ENCODE measurements at places on chromosomes 3 and 15. TPM values are rescaled to one million over a fixed set of nuclear protein-coding genes. Genes with fewer than 3 reads are reported as not detected.
A peak's percentile ranks its signal among the peaks of the same experiment; 100 is the strongest.

GRCh38 chr3:188520466-188520865 lies 366.5 kb downstream of the LPP start:
- H3K4me3 ChIP-seq: no peak overlapping the region
- peaks cover 7% of the 10 kb centered on the region for H3K4me1 ChIP-seq
- no peak for DNase-seq
- H3K27me3 ChIP-seq: no peaks in the 10 kb centered on the region

DNA sequence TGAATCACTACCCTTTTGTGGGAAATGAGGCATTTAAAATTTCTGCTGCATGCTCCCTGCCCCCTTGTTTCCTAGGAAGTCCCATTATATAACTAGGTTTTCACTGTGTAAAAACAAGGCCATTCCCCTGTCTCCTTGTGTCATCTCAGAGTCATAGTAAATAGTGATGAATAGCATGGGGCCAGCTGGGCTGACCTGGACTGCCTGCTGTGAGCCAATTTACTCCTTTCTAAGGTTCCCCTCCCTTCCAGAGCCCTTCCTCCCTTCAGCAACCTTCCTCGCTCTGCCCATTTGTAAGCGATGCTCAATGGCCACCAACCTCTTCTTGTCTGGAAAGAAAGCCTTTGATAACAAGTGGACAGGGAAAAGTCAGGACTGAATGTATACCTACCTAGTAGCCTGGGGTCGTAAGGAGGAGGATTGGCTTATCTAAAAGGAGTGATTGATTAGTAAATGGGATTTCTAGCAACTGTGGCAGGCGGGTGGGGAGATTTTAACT lies 11.7 kb downstream of the ITGA11 start:
- peaks cover 52% of the 10 kb centered on the region for H3K36me3 ChIP-seq
- H3K27me3 ChIP-seq: no peaks in the 10 kb centered on the region
- H3K4me1 ChIP-seq: peaks cover 64% of the 10 kb centered on the region
- peak overlapping the region; percentile 54 for H3K27ac ChIP-seq
- peak; percentile 73 for DNase-seq

GRCh38 chr3:180755556-180755955 lies 76.3 kb upstream of the CCDC39 start:
- no peak for DNase-seq
- no peaks in the 10 kb centered on the region for H3K4me1 ChIP-seq
- no peaks in the 10 kb centered on the region for H3K36me3 ChIP-seq
- H3K27ac ChIP-seq: no peak overlapping the region
- H3K4me3 ChIP-seq: no peak overlapping the region
- no peaks in the 10 kb centered on the region for H3K27me3 ChIP-seq

- no peak overlapping the region for H3K4me3 ChIP-seq
- H3K4me1 ChIP-seq: no peaks in the 10 kb centered on the region
- no peak for DNase-seq
- no peaks in the 10 kb centered on the region for H3K36me3 ChIP-seq
- no peak overlapping the region for H3K27ac ChIP-seq
These were observed 1331.8 kb upstream of the GBE1 start for GRCh38 chr3:83093222-83093572.

- no peaks in the 10 kb centered on the region for H3K4me1 ChIP-seq
- no peaks in the 10 kb centered on the region for H3K27me3 ChIP-seq
- H3K27ac ChIP-seq: no peak overlapping the region
- no peak for DNase-seq
- H3K36me3 ChIP-seq: no peaks in the 10 kb centered on the region
- H3K4me3 ChIP-seq: no peak overlapping the region
These were observed 74.7 kb upstream of the CNTN4 start for GRCh38 chr3:2023959-2024358.

GRCh38 chr3:195043607-195044339 lies 227.2 kb downstream of the XXYLT1 start:
- H3K27me3 ChIP-seq: peaks cover 9% of the 10 kb centered on the region
- no peak overlapping the region for H3K4me3 ChIP-seq
- no peaks in the 10 kb centered on the region for H3K4me1 ChIP-seq
- no peak overlapping the region for H3K27ac ChIP-seq
- H3K36me3 ChIP-seq: no peaks in the 10 kb centered on the region
- DNase-seq: no peak

DNA sequence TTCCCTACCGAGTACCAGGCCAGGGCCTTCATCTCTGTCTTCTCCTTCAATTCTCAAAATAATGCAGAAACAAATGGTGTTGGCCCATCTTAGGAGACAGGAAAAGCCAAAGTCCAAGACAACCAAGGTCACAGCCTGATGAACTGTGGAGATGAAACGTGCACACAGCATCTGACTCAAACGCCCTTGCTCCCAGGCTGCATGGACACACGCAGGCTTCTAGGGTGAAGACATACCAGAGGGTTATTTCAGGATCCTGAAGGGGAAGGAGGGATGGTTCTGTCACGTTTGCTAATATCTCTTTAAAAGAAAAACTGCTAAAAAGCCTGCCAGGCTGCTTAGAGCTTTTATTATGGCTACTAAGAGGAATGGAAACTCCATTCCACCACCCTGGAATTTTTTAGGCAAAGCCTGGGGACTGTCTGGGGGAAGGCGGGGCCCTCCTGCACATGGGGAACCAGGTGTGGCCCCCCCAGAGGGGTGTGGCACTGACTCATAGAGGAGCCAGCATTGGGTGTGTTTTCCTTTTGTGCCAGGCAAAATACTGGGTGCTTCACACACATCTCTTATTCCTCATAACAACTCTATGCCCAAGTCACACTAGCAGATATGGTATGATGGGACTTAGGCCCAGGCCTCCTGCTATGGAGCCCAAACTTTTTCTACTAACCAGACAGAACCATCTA lies 62.9 kb downstream of the UMPS start:
- DNase-seq: peak; percentile 87
- peaks cover 20% of the 10 kb centered on the region for H3K36me3 ChIP-seq
- H3K27me3 ChIP-seq: no peaks in the 10 kb centered on the region
- no peak overlapping the region for H3K4me3 ChIP-seq
- H3K27ac ChIP-seq: peak overlapping the region; percentile 95
- peaks cover 36% of the 10 kb centered on the region for H3K4me1 ChIP-seq

- no peaks in the 10 kb centered on the region for H3K4me1 ChIP-seq
- H3K36me3 ChIP-seq: no peaks in the 10 kb centered on the region
- peak; percentile 66 for DNase-seq
- H3K27ac ChIP-seq: no peak overlapping the region
- H3K4me3 ChIP-seq: no peak overlapping the region
These were observed 24.0 kb upstream of the CSTA start for GRCh38 chr3:122301063-122301462.

GRCh38 chr15:40328751-40329150 lies 5.3 kb downstream of the INAFM2 start:
- no peaks in the 10 kb centered on the region for H3K27me3 ChIP-seq
- H3K4me3 ChIP-seq: no peak overlapping the region
- H3K4me1 ChIP-seq: peaks cover 63% of the 10 kb centered on the region

GRCh38 chr3:152051501-152052404 lies 178.3 kb downstream of the SUCNR1 start:
- no peak overlapping the region for H3K4me3 ChIP-seq
- peaks cover 14% of the 10 kb centered on the region for H3K4me1 ChIP-seq
- no peaks in the 10 kb centered on the region for H3K27me3 ChIP-seq
- H3K27ac ChIP-seq: peak overlapping the region; percentile 80

GRCh38 chr15:87528873-87529272 lies 727.7 kb downstream of the NTRK3 start:
- no peaks in the 10 kb centered on the region for H3K36me3 ChIP-seq
- H3K27ac ChIP-seq: no peak overlapping the region
- H3K4me3 ChIP-seq: no peak overlapping the region

- H3K27me3 ChIP-seq: peaks cover 14% of the 10 kb centered on the region
- no peak for DNase-seq
- no peaks in the 10 kb centered on the region for H3K36me3 ChIP-seq
- H3K4me1 ChIP-seq: no peaks in the 10 kb centered on the region
- H3K4me3 ChIP-seq: no peak within 1 kb of the TSS
These were observed at the start of gene GPR15 for GRCh38 chr3:98531622-98532274. GPR15 (plus strand) TSS chr3:98531978; CDS start chr3:98532034, 56 bp downstream.

- no peak overlapping the region for H3K27ac ChIP-seq
- H3K36me3 ChIP-seq: no peaks in the 10 kb centered on the region
- no peak for DNase-seq
These were observed 32.0 kb downstream of the LSAMP start for GRCh38 chr3:116413319-116413718.

DNA sequence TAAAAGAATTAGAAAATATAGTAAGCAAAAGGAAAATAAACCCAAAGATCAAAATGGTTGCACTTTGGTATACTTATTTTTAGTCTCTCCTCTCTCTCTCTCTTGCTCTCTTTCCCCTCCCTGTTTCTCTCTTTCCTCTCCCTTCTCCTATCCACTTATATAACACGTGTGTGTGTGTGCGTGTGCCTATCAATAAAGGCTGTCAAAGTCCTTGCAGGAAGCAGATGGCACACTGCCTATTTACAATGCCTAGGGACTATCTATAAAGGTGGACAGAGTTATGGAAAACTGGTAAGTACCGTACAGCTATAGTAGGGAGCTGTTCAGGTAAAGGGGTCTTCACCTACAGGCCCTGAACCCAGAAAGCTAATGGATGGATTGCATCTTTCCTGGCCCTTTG lies 161.6 kb downstream of the SQOR start:
- no peaks in the 10 kb centered on the region for H3K27me3 ChIP-seq
- DNase-seq: no peak
- H3K36me3 ChIP-seq: no peaks in the 10 kb centered on the region
- H3K4me1 ChIP-seq: no peaks in the 10 kb centered on the region
- no peak overlapping the region for H3K27ac ChIP-seq

DNA sequence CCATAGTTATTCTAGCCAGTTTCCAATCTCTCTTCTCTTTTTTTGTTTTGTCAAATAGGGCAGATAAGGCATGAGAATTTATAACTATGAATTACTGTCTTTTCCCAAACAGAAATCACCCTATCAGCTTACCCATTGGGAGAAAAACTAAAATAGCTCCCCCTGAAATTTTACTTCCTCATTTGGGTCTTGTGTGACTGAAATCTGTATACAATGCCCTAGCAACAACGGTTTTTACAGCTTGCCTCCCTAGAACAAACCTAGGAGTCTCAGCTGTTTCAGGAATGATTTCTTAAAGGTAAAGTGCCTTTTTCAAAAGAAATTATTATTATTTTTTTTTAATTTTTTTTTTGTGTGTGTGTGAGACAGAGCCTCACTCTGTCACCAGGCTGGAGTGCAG lies 56.8 kb downstream of the CD86 start:
- no peak overlapping the region for H3K27ac ChIP-seq
- H3K36me3 ChIP-seq: no peaks in the 10 kb centered on the region
- peaks cover 8% of the 10 kb centered on the region for H3K27me3 ChIP-seq

DNA sequence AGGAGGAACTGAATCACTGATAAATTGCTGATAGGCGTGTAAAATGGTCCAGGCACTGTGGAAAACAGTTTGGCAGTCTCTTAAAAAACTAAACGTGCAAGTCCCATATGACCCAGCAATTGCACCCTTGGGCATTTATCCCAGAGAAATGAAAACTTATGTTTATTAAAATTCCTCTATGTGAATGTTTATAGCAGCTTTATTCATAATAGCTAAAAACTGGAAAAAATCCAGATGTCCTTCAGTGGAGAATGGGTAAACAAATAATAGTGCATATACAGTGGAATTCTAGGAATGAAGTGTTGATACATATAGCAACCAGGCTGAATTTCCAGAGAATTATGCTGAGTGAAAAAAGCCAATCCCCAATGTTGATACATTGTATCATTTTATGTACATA lies 482.2 kb upstream of the PDZRN3 start:
- no peaks in the 10 kb centered on the region for H3K36me3 ChIP-seq
- no peak for DNase-seq
- H3K27me3 ChIP-seq: no peaks in the 10 kb centered on the region
- H3K27ac ChIP-seq: no peak overlapping the region
- no peak overlapping the region for H3K4me3 ChIP-seq
- H3K4me1 ChIP-seq: no peaks in the 10 kb centered on the region

GRCh38 chr3:110736332-110736731 lies 335.3 kb upstream of the NECTIN3 start:
- H3K4me3 ChIP-seq: no peak overlapping the region
- no peaks in the 10 kb centered on the region for H3K4me1 ChIP-seq
- H3K27me3 ChIP-seq: no peaks in the 10 kb centered on the region
- H3K36me3 ChIP-seq: no peaks in the 10 kb centered on the region
- H3K27ac ChIP-seq: no peak overlapping the region

GRCh38 chr3:123586131-123586530 lies 1.3 kb upstream of the HACD2 start:
- H3K4me1 ChIP-seq: peaks cover 21% of the 10 kb centered on the region
- H3K36me3 ChIP-seq: peaks cover 8% of the 10 kb centered on the region
- peak overlapping the region; percentile 82 for H3K27ac ChIP-seq
- peak overlapping the region; percentile 73 for H3K4me3 ChIP-seq
- no peaks in the 10 kb centered on the region for H3K27me3 ChIP-seq
- peak; percentile 66 for DNase-seq

DNA sequence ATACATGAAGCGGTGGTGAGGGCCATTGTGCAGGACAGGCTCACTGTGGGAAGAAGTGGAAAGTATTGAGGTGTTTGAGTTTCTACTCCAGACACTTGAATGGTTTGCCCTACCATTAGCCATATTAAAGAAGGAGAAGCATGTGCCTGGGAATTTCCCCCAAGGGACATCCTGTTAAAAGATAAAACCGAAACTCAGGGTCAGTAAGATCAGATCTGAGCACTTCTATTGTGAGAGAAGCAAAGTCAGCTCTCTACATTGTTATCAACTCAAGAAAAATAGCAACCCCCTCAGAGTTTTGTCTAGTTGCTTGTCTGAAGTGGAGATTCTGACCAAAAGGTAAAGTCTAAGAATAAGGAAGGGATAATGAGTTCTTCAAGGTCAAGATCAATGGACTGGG lies 269.8 kb downstream of the CHST2 start:
- H3K27ac ChIP-seq: no peak overlapping the region
- H3K27me3 ChIP-seq: no peaks in the 10 kb centered on the region
- H3K36me3 ChIP-seq: no peaks in the 10 kb centered on the region

The ALDH1L1 gene
- total RNA-seq: not detected

The MELTF gene
- total RNA-seq: 2.4 TPM

The SPSB4 gene
- total RNA-seq: not detected

The ELL3 gene
- total RNA-seq: 3.6 TPM

The CHDH gene
- 0.88 TPM for total RNA-seq

The ADPRH gene
- 8.3 TPM for total RNA-seq

The GP5 gene
- 0.36 TPM for total RNA-seq

The ITGA11 gene
- total RNA-seq: 697 TPM

The GP9 gene
- not detected for total RNA-seq

The INSYN1 gene
- 4.7 TPM for total RNA-seq

The PAK6 gene
- not detected for total RNA-seq

The STRA6 gene
- 0.36 TPM for total RNA-seq

The DISP2 gene
- total RNA-seq: 0.36 TPM

The PTX3 gene
- 537 TPM for total RNA-seq

The PLA2G4D gene
- not detected for total RNA-seq

The RTP1 gene
- not detected for total RNA-seq

The SLCO2A1 gene
- total RNA-seq: 0.36 TPM

The RARB gene
- 4.1 TPM for total RNA-seq

The UBE2Q2 gene
- 66.2 TPM for total RNA-seq

The MUC20 gene
- 0.36 TPM for total RNA-seq

The SCG3 gene
- total RNA-seq: not detected

The MAN2C1 gene
- total RNA-seq: 123 TPM

The ARHGEF26 gene
- total RNA-seq: 3.6 TPM
